Stimulated activated CD8-positive, alpha-beta memory T cell treated with anti-CD3 and anti-CD28 coated beads, Interleukin-7, amount 100 ng/mL, for 1 hour (primary cell): ENCODE measurements at places on chromosomes 2 and 18.

- no peak for DNase-seq
Measured at GRCh38 chr2:240793313-240794177, 26.5 kb downstream of the KIF1A start.

DNA sequence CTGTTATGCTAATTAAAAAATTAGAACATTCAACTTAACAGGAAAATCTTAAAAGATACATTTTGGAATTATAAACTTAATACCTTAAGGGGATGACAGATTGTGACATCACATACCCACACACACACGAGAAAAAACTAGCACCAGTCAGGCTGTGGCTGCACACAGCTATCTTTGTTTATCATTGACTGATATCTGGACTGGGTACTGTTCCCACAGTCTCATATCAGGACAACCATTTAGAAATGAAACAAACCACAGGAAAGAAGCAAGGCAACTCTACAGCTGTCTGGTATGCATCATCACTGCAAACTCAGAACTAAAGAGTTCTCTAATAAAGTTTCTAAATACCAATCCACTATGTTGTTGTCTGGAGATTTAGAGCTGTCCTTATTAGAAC is 210.9 kb upstream of the SMAD7 start:
- no peak for DNase-seq

DNA sequence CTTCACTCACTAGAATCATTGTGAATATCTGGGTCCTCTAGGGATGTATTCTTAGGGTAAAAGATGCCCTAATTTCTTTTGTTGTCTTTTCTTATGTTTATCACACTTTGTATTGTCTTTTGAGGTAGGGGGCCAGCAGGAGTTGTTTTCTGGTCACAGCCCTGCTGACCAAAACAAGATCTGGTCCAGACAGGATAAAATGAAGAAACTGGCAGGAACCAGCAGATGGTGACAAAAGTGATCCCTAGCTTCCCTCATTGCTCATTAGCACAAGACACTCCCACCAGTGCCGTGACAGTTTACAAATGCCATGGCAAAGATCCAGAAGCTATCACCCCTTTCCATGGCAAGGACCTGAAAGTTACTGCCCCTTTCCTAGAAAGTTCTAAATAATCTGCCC is 81.7 kb upstream of the CCDC85A start:
- no peak for DNase-seq

DNA sequence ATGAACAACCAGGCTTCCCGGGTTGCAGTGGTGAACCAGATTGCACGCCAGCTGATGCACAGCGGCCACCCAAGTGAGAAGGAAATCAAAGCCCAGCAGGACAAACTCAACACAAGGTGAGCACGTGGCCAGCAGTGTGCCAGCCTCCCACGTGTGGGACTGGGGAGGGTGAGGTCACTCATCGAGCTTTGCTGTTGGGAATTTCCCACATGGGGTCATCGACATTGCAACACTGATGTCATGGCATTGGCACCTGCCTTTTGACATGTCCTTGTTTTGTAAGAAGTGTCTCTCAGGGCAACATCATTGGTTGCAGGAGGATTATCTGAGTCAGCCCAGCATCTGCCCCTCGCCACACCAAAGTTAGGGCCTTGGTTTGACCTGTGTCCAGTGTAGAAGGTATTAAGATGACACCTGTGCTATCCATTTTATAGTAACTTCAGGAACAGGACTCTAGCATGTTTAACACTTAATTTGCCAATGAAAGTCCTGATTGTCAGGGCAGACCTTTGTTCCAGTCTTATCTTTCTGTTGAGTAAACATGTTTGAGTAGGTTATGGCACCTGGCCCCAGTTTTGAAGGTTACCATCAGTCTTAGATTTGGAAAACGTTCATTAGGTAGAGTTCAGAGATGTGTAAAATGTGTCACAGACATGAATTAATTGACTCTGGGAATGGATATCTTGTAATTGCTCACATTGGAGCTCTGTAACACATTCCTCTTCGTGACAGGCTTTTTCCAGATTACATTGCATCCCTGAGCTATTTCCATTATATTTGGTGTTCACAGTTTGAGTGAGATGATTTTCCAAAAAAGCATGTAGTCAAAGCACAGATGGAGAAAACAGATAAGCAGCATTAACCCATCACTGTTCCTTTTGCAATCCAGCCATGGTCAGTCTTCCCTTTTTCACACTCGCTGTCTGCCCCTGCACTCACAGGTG is 93.3 kb upstream of the EML6 start:
- DNase-seq: no peak

GRCh38 chr2:8679567-8679826 is 2.4 kb upstream of the ID2 start:
- no peak for DNase-seq

- DNase-seq: no peak
Measured at GRCh38 chr2:37766106-37766505, 94.7 kb upstream of the CDC42EP3 start.

GRCh38 chr2:241201445-241202267 is 13.2 kb downstream of the ANO7 start:
- no peak for DNase-seq

GRCh38 chr2:40276076-40276475 is 175.8 kb downstream of the SLC8A1 start:
- DNase-seq: no peak

DNA sequence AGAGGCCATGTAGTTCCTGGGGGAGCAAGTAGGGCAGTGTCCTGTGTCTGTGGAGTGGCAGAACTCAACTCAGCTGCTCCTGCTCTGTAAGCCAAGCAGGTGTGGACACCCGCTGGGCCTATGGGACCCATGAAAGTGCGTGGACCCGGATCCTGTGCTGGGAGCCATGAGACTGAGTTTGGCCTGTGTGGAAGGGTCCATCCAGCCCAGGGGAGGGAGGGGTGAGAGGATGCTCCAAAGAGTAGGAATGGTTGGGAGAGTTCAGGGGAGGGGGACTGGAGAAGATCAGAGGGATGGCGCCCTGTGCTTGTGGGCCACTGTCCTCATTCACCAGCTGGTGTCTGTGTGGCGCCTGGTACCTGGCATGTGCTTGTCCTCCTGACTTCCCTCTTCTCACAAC is 226.4 kb upstream of the HS6ST1 start:
- no peak for DNase-seq

- DNase-seq: no peak
Measured at GRCh38 chr2:75896779-75897366, 186.2 kb upstream of the GCFC2 start.

DNA sequence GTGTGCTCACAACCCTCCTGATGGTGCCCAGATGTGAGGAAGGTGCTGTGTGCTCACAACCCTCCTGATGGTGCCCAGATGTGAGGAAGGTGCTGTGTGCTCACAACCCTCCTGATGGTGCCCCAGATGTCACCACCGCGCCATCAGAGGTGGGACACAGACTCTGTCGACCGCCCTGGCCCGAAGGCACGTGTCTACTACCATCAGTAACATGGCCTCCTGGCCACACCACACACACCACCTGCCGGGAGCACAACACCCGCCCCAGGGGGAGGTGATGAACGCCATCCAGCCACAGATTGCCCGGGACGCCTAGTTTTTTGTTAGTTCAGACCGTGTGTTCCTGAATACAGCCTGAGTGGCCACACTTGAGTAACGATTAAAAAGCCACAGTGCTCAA is 24.5 kb downstream of the HDAC4 start:
- no peak for DNase-seq

GRCh38 chr2:9637330-9637729 is 6.5 kb upstream of the YWHAQ start:
- no peak for DNase-seq

DNA sequence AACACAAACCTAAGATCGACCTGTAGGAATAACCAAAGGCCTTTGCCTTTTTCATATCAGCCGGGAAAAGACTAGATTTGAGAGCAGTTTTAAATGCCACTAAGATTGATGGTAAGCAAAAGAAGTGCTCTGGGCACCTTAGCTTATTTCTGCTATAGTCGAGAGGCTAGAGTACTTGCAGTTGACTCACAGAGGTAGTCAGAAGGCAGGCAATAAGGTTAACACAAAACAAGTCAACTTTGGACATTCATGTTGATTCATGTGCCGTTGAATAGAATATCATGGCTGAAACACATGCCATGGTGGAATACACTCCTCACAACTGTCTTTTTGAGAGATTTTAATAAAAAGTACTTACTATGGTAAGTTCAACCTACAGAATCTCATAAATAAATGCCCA is 507.6 kb downstream of the ZEB2 start:
- DNase-seq: no peak

- DNase-seq: no peak
Measured at GRCh38 chr18:63069496-63069895, 250.1 kb downstream of the BCL2 start.

DNA sequence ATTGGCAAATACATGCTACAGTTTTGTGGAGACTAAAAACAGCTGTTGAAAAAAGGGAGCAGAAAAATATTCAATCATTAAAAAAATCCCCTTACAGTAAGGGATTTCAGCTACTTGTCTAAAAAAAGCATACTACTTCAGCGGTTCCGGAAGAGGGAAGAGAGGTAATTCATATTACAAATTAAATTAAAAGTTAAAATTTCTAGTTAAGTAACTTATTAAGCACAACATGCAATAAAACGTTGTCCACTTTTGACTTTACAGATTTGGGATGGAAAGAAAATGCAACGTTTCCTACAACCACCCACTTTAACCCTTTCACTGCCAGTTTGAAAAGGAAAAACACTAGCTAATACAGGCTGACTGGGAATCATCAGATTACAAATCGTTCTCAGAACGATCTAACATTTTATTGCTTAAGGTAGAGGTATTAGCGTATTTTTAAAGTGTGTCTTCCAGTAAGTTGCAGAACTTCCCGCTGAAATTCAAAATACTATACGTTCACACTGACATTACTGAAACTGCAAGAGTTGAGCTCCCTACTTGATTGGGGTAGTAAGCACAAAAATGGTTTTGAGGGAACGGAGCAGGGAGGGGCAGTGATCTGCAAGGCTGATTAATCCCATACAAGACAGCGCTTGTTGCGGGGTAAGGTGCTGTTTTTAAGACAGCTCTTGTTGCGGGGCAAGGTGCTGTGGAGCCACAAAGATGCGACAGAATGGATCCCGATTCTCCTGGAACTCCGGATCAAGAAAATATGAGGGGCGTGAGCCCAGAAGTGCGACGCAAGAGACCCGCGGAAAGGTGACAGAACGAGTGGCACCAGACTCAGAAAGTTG is 743 bp downstream of the HADHA start:
- DNase-seq: no peak

- DNase-seq: no peak
Measured at GRCh38 chr18:30163573-30163972, 879.0 kb downstream of the DSC3 start.

GRCh38 chr2:157470321-157470720 is 26.4 kb upstream of the CYTIP start:
- DNase-seq: no peak

DNA sequence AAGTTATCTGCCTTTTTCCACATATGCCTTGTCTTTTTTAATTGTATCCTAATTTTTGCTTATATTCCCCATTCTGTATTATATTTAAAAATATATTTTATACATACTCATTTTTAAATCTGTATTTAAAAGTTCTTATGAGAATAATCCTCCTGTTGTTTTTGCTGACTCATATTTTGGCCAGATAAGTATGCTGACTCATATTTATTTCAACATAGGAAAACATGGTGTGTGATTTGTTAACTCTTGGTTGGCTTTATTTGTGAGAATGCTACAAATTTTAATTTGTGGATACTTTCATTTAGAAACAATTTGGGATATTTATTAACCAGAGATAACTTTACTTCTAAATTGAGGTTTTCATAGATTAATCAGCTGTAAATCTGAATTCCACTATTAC is 587.7 kb downstream of the CPS1 start:
- no peak for DNase-seq

DNA sequence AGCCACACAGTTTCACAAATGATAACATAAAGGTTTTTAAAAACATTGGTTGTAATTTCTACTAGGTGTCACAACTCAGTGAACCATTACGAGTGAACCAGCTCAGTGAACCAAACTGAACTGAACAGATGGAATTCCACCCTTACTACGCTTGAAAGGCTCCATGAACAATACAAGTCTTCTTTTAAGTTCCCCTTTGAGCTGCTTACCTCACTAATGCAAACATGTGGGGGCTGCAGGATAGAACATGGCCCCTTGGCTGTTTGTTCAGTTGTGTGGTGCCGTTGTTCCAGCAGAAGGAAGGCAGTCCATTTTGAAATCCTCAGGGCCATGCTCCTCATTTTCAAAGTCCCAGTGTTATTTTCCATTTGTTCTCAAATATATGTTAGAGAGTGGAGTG is 30.7 kb upstream of the KLHL14 start:
- DNase-seq: no peak
